ENCODE measurements at places on chromosomes 5 and 9.
A peak's percentile ranks its signal among the peaks of the same experiment; 100 is the strongest.

- DNase-seq, result no peak
Measured at GRCh38 chr5:78719504-78720219, 71.1 kb upstream of the LHFPL2 start.

DNA sequence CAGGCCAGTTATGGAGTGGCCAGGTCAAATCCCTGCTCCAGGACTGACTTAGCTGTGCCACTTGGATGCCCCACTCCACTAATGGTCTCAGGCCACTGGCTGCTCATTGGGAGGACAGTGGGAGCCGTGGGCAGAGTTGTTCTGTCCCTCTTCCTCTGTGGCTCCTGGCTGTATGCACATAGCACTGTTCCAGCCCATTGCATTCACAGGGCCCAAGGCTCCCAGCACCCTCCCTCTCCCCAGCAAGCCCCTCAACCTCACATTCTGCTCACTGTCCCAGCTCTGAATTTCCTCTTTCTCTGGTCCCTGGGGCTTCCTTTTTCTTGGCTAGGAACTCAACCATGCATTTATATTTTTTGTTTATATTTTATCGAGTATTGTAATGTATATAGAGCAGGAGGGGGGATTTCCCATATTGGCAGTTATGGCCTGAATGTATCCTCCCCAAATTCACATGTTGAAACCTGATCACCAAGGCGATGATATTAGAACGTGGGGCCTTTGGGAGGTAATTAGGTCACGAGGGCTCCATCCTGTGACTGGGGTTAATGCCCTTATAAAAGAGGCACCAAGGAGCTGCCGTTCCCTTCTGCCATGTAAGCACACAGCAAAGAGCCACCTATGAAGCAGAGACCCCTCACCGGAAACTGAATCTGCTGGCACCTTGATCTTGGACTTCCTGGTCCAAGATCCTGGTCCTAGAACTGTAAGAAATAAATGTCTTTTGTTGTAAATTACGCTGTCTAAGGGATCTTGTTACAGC is 17.0 kb upstream of the MVB12B start:
- no peak for DNase-seq

- no peak for DNase-seq
Measured at GRCh38 chr5:143086908-143087637, 316.4 kb downstream of the NR3C1 start.

DNA sequence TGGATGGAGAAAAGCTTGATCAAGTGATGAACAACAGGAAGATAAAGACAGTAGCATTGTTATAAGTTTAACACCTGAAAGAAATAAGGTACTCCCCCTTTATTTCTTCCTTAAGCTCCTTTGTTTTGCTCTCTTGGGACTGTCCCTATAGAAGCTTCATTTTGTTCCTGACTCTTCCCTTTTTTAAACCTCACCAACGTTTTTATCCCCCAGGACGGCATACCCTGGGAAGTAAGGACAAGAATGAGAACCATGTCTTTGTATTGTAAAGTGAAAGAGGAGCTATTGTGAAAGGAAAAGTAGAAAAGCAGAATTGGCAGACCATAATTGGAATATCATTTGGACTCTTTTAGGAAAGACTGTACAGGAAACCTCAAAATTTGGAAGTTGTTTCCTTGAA is 1368.6 kb upstream of the C9orf72 start:
- no peak for DNase-seq

- DNase-seq, result no peak
Measured at GRCh38 chr5:168580227-168580508, 1.0 kb upstream of the PANK3 start.

DNA sequence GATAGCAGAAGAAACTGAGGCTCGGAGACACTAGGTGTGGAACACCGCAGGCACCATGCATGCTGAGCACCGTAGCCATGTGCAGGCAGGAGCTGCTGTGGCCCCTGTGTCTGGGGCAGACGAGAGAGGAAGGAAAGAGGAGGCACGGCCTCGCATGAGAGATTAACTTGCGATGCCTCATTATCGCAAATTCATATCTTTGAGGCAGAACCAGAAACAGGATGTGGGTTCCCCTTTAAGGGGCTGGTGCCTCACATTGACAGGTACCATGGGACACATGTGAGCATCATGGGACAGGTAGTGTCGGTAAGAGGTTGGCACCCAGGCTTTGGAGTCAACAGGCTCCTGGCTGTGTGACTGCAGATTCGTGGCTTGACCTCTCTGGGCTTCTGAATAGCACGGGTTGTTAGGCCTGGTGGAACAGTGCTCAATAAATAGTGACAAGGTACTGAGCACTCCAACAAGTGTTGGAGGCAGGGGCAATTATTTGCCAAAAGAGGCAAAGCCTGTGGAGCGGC is 40.8 kb downstream of the NAIF1 start:
- peak; percentile 80 for DNase-seq

DNA sequence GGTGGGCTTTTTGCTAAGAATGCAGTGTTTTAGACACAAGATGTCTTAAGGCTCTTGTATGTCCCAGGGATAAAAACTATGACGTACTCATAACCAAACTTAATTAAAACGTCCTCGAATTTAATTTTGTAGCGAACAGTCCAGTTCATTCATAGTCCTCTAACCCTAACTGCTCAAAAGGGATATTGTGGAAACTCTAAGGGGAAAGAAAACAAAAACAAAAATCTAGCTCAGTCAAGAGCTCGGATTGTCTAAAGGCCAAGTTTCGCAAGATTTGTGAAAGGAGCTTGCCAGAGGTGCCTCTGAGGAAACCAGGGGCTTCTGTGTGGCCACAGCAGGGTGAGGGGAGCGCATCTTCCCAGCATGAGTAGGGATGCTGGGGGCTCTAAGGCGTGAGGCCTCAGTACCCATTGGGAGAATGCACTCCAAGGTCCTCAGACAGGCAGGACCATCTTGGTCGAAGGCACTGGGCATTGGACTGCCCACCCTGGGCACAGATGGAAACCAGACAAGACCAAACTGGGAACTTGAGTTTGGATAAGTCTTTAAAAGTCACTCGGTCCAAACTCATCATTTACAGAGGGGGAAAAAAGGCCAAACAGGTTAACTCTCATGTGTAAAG is 71.8 kb downstream of the PRRT1B start:
- no peak for DNase-seq

- no peak for DNase-seq
Measured at GRCh38 chr9:120932086-120932823, 5.7 kb upstream of the TRAF1 start.

DNA sequence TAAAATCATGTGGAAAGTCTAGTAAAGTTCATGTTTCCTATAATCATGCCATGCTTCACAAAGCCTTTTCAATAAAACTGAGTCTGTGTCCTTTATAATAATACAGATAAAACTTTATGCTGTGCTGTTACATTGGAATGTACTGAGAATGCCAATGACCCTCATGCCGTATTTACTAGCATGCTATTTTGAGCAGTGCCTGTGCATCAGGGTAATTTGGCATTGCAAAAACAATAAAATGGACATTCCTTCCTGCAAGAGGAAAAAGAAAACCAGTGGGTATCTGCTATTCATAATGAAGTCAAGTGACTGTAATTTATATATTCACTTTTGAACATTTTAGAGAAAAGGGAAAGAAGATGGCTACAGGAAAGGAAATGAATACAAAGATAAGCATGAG is 159.0 kb downstream of the PBX3 start:
- DNase-seq, result no peak

DNA sequence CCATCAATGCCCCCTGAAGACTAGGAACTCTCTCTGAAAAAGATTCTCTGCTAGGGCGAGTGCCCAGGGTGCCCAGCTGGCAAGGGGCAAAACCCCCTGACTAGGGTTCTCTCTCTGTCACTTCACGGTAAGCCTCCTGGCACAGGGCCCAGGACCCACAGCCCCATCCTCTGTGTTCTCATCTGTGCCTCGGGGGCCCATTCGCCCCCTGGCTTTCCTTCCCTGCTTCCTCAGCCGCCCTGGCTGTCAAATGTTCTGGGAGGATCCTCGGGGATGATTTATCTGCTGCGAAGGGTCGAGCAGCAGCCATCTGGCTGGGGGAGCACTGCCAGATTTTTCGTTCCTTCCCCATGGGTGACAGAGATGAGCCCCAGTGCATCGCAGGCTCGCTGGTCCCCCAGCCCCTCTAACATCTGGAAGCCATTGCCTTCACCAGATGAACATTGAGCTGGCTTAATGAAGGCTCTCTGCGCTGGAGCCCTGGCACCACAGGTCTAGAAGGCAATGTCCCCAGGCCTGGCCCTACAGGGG is 24.2 kb downstream of the HMCN2 start:
- DNase-seq, result no peak

DNA sequence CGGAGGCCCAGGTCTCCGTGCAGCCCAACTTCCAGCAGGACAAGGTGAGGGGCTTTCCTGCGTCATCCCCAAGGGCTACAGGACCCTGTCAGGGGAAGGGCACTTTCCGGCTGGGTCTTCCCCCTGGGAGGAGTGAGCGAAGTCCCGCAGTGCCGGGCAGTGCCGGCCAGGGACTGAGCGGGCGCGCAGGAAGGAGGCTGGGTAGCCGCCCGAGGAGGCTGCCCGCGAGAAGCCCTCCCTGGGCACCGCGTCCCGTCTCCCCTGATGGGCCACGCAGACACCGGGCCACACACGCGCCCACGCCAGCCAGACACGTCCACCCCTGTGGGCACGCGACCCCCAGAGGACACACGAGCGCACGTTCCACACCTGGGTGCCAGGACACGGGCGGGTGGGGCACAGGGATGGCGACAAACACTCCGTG is 357 bp downstream of the PTGDS start:
- DNase-seq, result no peak

DNA sequence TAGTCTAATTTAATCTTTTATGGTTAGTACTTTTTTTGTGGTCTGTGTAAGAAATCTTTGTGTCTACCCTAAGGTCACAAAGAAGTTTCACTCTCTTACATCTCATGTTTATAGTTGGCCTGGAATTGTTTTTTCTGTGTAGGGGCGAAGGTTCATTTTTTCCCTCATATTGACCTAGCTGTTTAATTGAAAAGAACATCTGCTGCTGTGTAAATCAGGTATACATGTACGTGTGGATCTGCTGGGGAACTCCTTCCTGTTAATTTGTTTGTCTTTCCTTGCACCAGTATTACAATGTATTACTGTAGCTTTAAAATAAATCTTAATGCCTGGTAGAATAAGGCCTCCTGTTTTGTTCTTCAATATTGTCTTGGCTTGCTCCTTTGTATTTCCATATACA is 37.8 kb downstream of the EXOSC2 start:
- DNase-seq, result no peak

Measured in activated effector memory CD4-positive, alpha-beta T cell treated with Interleukin-2 at 50 U/mL for 16 hours (primary cell).